ENCODE measurements at places on chromosomes 1 and 21.

- DNase-seq = no peak
Measured at GRCh38 chr1:115331558-115332331, 6.3 kb downstream of the NGF start.

- no peak for DNase-seq
Measured at GRCh38 chr1:174800876-174801275, 198.9 kb upstream of the CACYBP start.

DNA sequence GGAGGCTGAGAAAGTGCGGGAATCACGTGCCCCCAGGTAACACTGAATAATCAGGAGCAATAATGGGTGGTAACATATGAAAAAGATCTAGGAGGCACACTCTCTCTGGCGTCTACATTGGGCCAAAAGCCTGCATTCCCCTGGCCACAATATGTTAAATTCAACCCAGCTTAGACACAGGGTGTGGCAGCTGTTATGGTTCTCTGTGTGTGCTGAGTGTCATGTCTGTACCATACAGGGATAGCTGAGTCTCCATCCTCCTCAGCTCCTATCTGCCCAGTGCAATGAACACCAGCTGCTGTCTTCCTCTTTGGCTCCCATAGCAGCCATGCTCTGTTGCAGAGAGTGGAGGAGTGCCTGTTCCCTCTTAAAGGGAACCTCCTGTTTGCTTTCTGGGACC is 14.3 kb downstream of the S100A11 start:
- DNase-seq = no peak

DNA sequence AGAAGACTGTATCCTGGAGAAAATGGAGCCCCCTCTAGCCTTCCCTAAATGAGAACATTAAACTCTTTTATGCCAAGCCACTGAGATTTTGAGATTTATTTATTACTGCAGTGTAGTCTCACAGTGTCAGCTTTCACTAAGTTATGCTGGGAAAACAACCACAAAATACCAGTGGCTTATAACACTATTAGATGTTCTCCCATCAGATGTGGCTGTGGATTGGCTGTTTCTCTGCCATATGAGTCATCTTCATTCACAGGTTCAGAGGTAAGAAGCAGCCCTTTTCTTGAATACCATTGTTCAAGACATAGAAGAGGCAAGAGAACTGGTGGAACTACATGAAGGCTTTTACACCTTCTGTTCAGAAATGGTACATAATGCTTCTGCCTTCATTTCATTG is 32.1 kb upstream of the ST6GALNAC5 start:
- DNase-seq = no peak

DNA sequence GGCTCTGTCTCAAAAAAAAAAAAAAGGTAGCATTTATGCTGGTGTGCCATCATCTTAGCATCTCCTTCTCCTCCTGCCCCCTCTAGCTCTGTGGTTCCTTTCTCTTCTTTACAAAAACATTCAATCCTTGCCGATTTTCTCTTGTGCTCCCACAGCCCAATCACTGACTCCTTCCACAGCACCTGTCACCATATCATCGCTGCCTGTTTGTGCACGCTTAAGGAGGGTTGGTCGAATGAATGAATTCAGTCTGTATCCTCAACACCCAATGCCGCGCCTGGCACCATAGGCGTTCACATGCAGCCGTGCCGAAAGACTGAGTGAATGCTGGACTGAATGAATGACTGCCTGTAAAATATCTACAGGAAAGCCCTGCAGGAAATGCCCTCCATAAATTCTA is 7.9 kb downstream of the RNU5D-1 start:
- no peak for DNase-seq

GRCh38 chr1:230715510-230715909 is 1.6 kb upstream of the AGT start:
- DNase-seq = no peak

DNA sequence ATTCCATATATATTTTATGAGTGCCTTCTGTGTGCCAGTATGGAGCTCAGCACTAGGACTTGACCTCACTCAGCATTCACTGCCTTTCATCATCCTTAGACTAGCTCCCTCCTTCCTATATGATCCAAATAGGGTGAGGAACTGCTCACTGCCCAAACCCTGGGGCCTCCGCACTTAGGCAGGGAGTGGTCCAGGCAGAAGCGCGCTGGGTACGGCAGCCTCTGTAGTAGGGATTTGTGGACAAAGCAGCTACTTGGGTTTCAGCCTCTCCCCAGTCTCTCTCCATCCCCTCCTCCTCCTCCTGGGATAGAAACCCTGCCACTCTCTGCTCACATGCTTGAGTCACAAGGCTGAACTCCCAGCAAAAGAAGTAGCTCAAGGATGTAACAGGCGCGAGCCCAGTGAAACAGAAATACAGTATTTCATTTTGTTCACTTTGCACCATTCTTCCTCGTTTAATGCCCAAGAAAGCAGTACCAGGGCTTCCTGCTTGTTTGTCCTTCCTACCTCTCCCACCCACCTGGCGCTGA is 32.9 kb downstream of the PLEKHA6 start:
- no peak for DNase-seq

DNA sequence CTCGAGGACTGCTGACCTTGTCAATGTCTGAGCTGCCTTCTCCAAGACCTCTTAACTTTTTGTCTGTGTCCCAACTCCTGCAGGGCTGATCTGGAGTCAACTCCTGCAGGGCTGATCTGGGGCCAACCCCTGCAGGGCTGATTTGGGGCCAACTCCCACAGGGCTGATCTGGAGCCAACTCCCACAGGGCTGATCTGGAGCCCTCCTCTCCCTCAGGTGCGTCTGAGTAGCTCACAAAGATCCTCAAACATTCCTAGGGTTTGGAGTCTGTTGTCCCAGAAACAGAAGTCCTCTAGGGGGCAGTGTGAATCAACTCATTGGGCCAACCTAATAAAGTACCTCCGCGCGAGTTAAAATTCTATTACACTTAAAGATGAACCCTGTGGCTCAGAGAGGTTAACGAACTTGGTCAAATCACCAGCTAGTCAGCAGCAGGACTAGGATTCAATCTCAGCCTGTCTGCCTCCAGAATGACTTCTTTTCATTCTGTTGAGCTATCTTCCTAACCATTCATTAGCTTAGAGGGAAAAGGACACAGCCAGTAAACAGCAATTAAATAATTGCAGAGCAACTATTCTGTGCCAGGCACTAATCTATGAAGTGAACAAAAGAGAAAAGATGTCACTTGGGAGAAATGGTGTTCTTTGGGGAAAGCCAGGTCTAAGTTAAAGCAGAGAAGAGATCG is 17.2 kb upstream of the RLF start:
- DNase-seq = peak; percentile 36

DNA sequence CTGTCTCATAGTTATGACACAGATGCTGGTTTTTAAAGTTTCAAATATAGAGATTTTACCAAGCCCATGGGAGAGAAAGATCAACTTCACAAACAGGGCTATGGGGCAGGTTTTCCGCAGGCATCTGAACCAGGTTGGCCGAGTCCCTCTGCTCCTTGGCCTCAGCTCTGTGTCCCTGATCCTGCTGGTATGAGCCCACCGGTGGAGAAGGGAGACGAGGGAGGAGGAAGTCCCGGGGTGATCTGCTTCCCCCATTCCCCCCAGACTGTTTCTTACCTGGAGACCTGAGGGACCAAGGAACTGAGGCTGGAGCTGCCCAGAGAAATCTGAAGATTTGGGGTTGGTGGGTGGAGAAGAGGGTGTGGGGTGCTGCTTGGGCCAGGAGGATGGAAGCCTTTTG is 28.9 kb upstream of the BTG2 start:
- DNase-seq = no peak

GRCh38 chr1:87337606-87338005 is 8.9 kb downstream of the LMO4 start:
- no peak for DNase-seq

GRCh38 chr1:241638099-241638682 is 2.0 kb downstream of the CHML start:
- DNase-seq = no peak

DNA sequence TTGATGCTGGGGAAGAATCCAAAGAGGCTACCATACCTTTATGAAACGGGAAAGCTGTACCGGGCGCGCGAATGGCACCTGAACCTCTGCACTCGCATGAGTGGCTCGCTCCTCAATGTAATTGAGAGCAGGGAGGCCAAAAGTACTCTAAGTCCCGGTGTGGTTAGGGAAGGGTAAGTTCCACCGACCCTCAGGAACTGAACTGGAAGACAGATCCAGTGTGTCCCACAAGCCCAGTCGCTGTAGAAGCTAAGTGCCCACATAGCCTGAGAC is 1.0 kb downstream of the GATAD2B start:
- DNase-seq = no peak

GRCh38 chr1:6960291-6960811 is 175.1 kb downstream of the CAMTA1 start:
- no peak for DNase-seq

DNA sequence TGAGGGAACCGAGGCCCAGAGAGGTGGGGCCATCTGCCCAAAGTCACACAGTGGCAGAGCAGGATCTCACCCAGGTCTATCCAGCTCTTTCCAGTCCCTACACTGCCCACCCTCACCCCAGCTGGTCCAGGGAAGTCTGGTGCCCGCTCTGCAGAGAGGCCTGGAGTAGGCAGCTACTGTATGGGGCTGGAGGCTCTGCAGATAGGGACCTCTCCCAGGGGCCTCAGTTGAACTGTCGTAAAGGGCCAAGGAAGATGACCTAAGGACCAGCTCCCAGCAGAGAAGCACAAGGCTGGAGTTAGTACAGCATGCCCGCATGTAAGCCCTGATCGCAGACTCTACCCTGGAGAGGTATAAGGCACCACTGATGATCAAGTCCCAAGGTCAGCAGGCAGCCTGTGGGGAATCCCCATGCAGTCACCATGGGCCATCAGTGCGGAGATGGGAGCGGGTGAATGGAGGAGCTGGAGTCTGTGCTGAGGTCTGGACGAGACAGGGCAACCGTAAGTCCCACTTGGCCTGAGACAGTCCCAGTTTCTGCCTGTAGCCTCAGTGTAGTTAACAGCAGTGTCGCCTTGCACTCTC is 320.2 kb downstream of the MATN1 start:
- no peak for DNase-seq

- DNase-seq = no peak
Measured at GRCh38 chr1:185857442-185857841, 123.3 kb downstream of the HMCN1 start.

GRCh38 chr1:28663871-28664470 is 4.6 kb upstream of the GMEB1 start:
- DNase-seq = peak; percentile 60

GRCh38 chr1:233364695-233365539 is 37.4 kb downstream of the MAP3K21 start:
- DNase-seq = no peak

DNA sequence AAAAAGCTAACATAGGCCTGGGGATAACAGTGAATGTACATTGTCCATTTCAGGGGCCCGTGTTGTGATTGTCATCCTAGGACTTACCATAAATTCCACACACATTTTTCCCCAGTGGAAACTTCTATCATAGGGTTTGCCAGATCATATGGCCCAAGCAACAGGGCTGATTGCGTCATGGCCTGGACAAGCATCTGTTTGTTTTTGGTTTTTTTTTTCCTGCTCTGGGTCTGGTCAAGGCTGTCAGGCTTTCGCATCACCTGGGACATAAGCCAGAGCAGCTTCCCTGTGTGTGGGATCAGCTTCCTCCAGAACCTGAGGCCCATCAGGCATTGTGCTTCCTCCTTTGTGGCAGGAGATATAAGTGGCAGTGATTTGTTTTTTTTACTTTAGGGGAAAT is 598.5 kb upstream of the USP24 start:
- no peak for DNase-seq

DNA sequence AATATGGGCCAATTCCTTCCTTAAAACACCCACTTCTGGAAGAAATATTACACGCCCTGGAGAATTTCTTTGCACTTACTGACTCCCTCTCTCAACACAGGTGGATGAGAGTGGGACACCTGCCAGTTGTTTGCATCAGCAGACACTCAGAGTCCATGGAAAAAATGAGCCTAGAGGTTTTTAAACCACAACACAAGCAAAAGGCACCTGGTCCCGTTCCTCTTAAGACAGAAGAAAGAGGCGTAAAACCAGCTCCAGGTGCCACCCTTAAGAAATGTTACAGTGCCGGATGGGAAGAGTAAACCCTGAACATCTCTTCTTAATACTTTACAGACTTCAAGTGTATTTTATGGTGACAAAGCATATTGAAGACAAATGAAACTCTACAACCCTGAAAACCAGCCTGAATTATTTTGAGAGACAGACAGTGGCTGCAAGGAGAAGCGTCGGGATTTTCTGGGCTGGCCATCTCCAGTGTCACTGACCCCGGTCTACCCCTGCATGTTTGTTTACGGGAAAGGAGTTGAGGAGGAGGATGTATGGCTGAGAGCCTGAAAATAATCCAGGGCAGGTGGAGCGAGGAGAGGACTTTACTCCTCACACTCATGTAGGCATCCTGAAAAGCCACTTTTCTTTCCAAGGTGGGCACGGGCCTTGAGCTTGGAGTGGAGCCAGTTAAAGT is 7.8 kb upstream of the RIPK4 start:
- no peak for DNase-seq

DNA sequence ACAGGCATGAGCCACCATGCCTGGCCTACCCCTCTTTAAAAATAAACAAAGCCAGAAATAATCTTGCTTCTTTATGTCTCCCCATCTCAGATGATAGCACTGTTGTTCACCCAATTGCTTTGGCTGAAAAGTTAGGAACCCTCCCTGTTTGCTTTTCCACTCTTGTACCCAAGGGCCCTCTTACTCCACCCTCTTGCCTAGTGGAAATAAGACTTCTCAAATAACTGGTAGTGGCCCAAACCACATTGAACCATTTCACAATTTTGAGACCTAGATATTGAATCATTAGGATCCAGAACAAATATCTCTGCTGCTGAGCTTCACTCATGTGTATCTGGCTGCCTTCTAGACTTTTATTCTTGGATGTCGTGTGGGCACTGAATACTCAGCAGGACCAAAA is 37.7 kb downstream of the RNF220 start:
- no peak for DNase-seq

- no peak for DNase-seq
Measured at GRCh38 chr1:106266786-106267185, 789.7 kb upstream of the PRMT6 start.

DNA sequence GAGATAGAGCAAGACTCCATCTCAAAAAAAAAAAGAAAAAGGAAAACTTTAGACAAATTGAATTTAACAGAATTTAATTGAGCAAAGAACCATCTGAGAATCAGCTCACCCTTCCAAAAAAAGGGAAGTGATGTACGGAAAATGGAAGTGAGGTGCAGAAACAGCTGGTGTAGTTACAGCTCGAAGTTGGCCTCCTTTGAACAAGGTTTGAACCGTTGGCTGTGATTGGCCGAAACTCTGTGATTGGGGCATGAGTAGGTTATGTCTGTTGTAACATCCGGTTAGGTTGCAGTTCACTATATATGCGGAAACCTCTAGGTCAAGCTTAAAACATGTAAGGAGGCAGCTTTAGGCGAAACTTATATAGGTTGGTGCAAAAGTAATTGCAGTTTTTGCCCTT is 97.9 kb upstream of the KIF26B start:
- DNase-seq = no peak

GRCh38 chr1:6360517-6361070 is 33.0 kb downstream of the ACOT7 start:
- no peak for DNase-seq

All from NCI-H446 treated with DMSO at 0.1 percent for 48 hours (cell line).